SW480 (cell line): ENCODE measurements at places on chromosomes 3 and 15.

GRCh38 chr3:108428586-108428985, 81.8 kb downstream of the MYH15 start:
- no peak for DNase-seq

DNA sequence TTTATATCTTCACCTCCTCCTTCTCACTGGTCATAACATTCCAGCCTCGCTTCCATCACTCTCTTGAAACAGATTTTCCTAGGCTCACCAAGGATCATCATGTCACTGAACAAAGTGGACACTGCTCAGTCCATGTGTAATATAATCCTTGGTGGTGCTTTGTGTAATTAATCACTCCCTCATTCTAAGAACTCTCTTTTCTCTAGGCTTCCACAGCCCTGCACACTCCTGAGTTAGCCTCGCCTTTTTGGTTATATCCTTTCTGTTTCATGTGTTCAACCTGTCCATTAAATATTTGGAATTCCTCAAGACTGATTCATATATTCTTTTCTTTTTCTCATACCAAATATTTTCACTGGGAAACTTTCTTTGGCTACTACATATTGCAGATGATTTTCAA, 440.8 kb downstream of the PYDC2 start:
- peak; percentile 48 for DNase-seq

DNA sequence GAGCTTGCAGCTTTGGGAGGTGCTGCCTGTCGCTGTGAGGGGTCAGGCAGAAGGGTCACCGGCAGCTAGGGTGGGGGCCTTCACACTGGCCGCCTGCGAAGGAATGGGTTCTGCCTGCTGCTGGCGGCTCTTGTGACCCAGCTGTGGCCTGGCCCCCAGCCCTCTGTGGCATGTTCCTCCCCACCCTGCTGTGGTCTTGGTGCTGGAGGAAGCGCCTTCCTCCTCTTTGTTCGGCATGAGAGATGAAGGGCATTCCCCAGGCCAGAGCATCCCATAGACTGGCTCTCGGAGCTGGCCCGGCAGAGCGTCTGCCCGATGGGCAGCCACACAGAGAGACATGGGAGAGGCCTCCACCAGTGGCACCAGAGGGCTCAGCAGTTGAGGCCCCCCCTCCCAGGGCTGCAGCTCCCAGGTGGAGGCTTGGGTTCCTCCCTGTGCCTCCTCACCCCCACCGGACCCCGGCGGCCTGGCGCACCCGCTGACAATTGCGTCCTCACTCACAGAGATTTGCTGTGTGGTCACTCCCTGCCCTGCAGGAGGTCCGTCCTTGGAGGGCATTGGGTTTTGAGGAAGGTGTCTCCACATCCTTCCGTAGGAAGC, 162.2 kb downstream of the NSMCE3 start:
- DNase-seq: no peak

- DNase-seq: no peak
Measured at GRCh38 chr3:180979961-180980360, 9.6 kb downstream of the DNAJC19 start.

GRCh38 chr15:74667975-74668374, 27.8 kb downstream of the EDC3 start:
- DNase-seq: no peak

DNA sequence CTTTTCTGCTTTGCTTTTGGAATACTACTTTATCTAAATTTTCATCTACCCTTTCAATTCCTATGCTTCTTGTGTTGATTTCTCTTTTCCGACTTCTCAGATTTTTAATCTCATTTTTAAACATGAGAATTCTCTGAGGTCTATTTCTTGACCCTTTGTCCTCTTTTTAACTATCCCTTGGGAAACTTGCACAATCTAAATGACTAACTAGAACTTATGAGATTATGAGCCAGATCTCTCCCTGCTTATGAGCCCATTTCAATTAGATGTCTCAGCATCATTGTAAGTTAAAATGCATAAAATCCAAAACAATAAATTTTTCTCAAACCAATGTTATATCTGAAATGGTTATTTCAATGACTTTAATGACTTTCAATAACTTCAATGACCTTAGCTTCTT, 296.9 kb upstream of the AGTR1 start:
- no peak for DNase-seq

- peak; percentile 60 for DNase-seq
Measured at GRCh38 chr3:132034486-132035464, at the start of gene CPNE4. Gene CPNE4, minus strand, starts transcription at chr3:132035014.

GRCh38 chr3:173096994-173097785, 43.8 kb downstream of the SPATA16 start:
- peak; percentile 21 for DNase-seq

DNA sequence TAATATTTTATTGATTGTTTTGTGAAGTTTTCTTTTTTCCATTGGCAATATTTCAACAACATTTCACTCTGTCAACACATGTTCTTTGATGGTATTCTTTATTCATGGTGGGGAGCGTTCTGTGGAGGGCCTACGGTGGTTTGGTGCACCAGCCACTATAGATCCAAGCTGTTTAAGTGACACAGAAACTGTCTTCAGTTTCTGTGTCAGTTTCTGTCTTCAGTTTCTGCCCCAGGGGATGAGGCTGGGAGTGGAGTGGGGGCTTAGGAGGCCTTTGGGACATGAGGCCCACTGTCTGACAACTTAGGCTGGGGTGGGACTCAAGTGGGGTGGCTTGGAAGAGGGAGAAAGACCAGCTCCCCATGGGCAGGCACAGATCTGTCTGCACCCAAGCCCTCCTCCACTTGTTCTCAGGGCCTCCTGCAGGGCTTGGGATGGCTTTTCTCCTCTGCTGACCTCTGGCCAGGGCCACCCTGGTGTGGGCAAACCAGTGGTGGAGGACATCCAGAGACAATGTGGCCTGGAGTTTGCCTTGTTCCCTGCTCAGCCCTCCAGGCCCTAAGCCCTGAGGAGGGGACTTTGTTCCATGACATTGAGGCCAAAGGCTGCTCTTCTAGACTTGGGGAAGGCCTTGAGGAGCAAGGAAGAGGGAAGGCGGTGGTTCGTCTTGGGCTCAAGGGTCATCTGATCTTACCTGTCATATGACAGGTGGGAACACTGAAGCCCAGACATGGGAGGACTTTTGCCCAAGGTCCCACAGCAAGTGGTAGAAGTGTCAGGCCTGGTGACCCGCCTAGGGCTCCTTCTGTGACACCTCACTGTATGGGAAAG, 60.3 kb upstream of the SMAD6 start:
- no peak for DNase-seq

DNA sequence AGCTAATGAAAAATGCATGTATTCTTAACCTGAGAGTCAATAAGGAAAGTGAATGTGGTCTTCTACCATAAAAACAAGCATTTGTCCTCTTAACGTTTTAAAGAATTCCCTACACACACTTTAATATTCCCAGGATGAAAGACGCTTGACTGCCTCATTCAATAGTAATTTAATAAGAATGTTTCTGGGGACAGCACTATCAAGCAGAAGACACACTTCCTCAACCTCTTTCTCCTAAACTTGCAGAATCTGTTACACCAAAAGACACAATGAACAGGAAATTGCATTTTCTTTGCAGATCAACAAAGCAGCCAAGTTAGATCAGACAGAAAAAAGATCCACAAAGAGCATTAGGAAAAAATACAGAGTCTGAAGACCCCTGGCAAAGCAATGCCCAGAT, 97.7 kb downstream of the PLCH1 start:
- no peak for DNase-seq

DNA sequence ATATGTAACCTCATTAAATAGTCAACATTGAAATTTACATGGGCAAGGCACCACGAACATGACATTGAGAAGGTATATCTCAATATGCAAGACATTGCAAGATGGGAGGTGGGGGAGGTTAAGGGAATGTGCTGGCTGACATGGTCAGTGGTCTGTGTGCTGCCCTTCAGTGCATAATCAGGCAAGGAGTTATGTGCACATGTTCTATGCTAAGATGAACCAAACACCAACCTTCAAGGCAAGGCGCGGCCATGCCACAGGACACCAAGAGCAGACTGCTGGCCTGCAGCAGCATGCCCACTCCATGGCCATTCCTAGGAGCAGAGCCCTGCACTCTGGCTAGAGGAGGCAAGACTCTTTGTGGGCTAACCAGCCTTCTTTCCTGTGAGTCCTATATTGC, 40.9 kb upstream of the TSPAN3 start:
- DNase-seq: no peak

GRCh38 chr15:57589754-57590153, 1.9 kb upstream of the MYZAP start:
- DNase-seq: no peak

DNA sequence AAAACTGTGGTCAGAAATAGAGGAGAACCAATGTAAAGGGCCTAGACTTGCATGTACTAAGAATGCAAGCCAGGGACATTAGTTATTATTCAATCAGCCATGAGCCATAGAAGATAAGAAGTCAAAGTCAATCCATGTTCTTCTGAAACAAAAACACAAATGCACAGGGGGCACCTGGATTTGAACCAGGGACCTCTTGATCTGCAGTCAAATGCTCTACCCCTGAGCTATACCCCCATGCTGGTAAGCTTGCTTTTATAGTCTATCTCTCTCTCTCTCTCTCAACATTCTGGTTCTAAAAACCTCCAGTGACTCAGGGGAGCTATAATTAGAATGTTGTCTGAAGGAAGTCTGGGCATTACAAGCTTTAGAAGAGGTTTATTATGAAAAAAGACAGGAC, 85.6 kb upstream of the ACP3 start:
- no peak for DNase-seq

DNA sequence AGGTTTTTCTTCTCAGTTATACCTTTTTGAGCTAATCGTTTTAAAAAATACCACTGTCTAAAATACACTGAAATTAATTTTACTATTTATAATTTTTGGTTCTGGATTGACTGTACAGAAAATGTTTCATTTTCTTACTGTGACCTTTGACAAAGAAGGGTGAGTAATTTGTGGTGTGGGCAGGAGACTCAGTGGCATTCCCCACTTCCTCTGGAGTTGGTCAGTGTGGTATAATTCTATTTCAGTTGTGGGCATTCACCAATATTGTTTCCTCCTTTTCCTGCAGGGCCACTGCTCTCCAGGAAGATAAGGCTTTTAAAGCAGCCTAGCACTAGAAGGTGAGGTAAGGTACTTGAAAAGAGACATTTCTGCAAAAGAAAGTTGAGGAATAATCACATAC, 6.5 kb downstream of the DAG1 start:
- DNase-seq: peak; percentile 49

GRCh38 chr3:12986986-12987385, 86.2 kb downstream of the IQSEC1 start:
- DNase-seq: no peak

- no peak for DNase-seq
Measured at GRCh38 chr15:73369154-73369694, 466 bp upstream of the HCN4 start.

DNA sequence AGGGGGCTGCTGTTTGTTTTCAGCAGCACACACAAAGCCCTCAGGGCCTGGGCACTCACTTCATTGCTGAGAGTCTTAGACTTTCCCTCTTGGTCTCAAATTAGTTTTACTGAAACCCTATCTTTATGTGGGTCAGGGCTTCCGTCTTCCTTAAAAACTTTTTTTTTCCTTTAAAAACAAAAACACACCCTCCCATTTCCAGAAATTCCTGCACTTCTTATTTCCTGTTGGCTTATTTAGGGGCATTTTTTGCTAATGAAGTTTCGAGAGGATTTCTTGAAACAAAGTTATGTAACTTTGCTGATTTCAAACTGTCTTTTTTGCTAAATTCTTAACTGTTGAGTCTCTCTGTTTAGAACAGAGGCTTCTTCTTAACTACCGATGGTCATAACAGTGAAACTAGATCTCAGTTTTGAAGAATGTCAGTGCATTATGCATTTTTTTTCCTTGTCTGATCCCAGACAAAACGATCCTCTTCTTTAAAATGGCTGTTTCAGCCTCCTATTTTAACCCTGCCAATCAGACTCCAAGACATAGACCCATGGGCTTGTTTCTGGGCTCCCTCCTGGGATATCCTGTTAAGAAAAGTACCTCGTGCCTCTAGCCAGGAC, 23.3 kb downstream of the ANAPC13 start:
- DNase-seq: no peak

DNA sequence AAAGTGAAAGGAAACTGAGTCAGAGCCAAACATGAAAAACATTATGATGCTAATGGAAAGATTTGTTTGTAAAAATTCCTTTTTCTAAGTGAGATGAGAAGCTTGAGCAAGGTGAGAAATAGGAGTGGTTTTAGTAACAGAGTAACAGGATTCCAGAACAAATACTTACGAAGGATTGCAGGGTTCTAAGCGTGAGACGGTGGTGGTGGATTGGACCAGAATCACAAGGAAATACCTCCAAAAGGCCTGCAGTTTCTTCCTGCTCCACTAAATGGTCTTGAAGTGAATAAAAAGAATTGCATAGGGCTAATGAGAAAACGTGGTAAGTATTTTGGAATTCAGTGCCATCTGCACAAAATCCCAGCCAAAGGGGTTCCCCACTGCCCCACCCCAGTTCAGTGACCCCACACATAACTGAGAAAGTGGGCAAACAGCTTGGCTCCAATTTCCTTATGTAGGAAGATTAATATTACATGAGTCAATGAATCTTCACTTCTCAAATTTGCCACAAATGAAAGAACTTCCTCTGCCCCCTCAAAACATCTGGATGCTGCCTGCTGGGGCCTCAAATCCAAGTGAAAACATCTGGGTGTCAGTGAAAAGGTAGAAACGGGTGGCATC, 283.8 kb upstream of the NR2F2 start:
- DNase-seq: no peak

- DNase-seq: no peak
Measured at GRCh38 chr3:138405486-138405885, 28.9 kb upstream of the ESYT3 start.

DNA sequence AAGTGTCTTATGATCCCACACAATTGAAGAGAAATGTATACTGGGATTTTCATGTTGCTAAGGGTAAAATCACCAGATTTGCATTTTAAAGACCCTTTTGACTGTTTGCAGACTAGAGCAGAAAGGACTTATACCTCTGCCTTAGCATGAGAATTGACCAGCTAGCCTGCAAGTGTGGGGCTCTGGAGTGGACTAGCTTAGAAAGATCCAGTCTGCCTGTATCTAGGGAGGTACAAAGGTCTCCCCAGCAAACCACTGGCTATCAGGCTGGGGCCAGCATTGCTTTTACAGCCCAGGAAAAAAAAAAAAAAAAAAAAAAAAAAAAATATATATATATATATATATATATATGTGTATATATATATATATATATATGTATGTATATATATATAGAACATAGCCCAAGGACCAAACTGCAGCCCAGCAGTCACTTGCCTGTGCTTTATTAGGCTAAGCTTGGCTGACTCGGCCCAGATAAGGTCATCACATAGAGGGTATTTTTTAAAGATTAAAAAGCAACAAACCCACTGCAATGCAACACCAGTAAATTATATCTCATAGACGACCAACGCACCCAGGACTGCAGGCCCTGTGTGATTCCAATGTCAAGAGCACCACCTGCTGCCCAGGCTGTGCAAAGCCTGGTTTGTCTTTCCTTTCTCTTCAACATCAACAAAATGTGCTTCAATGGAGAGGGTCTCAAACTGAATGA, 63.7 kb downstream of the DCLK3 start:
- peak; percentile 64 for DNase-seq

GRCh38 chr3:18752273-18752934, 327.3 kb upstream of the SATB1 start:
- no peak for DNase-seq

GRCh38 chr3:159994182-159994581, 5.5 kb downstream of the IL12A start:
- no peak for DNase-seq
